ENCODE measurements at places on chromosomes 1 and 21.

- no peak for DNase-seq
Measured at GRCh38 chr1:22255341-22256212, 112.7 kb upstream of the WNT4 start.

- DNase-seq = no peak
Measured at GRCh38 chr1:62397301-62397700, 39.5 kb upstream of the USP1 start.

DNA sequence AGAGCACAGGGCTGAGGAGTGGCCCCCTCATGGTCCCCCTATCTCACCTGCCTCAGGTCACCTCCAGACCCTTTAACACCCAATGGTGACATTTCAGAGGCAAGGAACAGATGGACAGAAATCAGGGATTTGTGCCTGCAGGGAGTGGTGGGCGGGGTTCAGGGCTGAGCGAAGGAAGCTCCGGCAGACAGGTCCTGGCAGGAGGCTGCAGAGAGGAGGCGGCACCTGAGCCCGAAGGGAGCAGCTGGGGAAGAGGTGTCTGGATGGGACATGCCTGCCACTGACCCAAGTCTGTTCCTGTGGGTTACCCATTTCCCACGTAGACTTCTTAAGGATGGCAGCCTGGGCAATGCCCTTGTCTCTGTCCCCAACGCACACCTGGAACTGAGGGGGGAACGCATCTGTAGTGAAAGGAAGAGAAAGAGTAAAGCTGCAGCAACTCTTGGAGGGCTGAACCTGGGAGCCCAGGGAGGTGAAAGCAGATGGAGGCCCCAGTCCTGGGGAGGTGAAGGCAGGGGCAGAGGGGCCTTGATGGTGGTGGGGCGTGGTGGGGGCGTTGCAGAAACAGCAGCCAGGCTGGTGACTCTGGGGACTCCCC, 61.6 kb upstream of the ADARB1 start:
- DNase-seq = no peak

DNA sequence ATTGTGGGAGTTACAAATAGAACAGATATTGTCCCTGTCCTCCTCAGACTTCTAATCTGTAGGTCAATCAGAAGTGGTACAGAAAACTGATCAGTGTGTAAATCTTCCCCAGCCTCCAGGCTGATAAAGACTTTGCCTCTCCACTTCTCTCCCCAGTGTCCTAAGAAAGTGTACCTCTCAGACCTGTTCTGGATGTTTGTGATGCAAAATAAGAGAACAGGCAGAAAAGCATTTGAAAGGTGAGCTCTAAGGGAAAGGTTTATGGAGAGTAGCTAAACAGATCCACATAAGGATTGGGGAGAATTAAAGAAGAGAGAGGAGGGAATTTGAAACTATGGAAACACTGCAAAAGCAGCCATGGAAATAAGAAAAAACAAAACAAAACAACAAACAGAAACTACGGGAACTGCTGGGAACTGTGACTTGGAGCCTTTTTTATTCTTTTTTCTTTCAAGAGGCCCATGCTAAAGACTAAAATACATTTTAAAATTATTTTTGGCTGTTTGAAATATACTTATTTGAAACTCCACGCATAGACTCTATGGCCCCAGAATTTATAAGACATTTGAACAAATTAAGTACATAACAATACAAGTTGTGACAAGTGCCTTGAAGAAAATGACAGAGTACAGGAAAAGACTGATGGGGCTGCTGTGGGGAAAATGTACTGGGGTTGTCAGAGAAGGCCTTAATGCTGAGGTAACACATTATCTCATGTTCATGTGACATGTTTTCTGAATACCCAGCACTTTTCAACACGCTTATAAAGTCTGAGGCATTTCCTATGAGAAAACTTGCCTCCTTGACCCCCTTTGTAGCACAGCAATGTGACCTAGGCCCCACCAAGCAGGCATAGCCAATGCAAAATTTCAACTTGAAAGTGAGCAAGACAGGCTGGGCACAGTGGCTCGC, 51.2 kb downstream of the TRAF5 start:
- no peak for DNase-seq

DNA sequence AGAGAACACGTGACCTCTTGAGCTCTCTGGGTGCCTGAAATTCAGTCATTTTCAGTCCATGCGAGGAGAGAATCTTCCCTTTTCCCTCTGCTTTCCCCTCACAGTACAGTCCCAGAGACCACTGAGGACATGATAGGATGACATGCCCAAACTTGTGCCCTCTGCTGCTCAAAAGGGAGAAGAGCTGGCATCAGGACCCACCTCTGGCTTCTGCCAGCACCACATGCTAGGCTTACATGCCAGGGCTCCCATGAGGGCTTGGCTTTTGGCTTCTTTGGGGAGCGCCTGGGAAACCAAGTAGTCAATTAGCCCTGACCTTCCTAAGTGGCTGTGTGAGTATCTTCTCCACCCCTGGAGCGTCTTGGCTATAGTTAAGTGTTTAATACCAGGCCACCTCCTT, 13.8 kb upstream of the KCNQ4 start:
- DNase-seq = no peak

DNA sequence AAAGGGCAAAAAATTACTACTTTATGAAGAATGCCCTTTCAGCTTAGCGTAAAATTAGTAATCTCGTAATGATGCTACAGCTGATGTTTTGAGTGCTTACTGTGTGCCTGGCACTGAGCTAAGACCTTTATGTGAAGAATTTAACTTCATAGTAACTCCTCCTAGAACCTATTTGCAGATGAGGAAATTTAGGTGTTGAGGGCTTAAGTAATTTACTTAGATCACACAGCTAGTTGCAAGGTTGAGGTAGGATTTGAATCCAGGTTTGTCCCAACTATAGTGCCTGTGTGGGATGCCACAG, 1.4 kb downstream of the ZMYM4 start:
- DNase-seq = no peak

Data from CD4-positive, alpha-beta T cell treated with Interferon alpha-2 for 1 hour (primary cell).